ENCODE measurements at places on chromosomes 1 and 21.
A peak's percentile ranks its signal among the peaks of the same experiment; 100 is the strongest.

DNA sequence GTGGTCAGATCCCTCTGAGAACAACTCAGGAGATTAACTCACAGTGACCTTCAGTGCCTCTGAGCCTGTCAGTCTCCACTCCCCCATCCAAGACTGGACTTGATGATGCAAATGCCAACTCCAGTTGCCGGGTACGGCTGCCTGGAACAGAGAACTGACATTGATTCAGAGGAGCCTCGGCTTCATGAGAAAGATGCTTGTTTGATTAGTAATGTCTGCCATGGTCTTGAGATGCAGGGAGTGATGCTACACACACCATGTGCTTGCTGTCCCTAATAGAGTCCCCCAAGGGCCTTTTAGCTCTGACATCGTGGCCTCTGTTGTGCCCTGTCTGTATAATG lies 51.8 kb upstream of the LRP8 start:
- DNase-seq = no peak

- no peak for DNase-seq
These were observed 525 bp downstream of the AIRE start for GRCh38 chr21:44286086-44286715.

- no peak for DNase-seq
These were observed 1.7 kb upstream of the FRRS1 start for GRCh38 chr1:99768104-99768503.

- no peak for DNase-seq
These were observed 713.6 kb upstream of the ZP4 start for GRCh38 chr1:238604357-238604756.

GRCh38 chr1:94753171-94753972 lies 66.8 kb upstream of the SLC44A3 start:
- DNase-seq = no peak

DNA sequence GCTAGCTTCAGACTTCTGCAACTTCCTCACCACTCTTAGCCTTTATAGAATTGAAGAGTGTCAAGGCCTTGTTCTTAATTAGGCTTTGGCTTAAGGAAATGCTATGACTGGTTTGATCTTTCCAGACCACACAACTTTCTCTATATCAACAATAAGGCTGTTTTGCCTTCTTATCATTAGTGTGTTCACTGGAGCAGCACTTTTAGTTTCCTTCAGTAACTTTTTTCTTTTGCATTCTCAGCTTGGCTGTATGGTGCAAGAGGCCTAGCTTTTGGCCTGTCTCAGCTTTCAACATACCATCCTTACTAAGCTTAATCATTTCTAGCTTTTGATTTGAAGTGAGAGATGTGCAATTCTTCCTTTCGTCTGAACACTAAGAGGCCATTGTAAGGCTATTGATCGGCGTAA lies 8.6 kb downstream of the PRKACB start:
- no peak for DNase-seq

GRCh38 chr1:185921636-185922035 lies 187.4 kb downstream of the HMCN1 start:
- DNase-seq = no peak

DNA sequence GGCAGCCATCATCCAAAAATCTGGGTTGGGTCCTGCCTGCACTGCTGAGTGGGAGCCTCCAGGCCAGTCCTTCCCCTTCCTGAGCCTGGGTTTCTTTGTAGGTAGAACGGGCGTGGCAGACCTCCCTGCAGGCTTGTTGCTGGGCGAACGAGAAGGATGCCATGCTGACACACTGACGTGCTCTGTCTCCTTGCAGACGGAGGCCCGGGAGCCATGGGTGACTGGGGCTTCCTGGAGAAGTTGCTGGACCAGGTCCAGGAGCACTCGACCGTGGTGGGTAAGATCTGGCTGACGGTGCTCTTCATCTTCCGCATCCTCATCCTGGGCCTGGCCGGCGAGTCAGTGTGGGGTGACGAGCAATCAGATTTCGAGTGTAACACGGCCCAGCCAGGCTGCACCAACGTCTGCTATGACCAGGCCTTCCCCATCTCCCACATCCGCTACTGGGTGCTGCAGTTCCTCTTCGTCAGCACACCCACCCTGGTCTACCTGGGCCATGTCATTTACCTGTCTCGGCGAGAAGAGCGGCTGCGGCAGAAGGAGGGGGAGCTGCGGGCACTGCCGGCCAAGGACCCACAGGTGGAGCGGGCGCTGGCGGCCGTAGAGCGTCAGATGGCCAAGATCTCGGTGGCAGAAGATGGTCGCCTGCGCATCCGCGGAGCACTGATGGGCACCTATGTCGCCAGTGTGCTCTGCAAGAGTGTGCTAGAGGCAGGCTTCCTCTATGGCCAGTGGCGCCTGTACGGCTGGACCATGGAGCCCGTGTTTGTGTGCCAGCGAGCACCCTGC lies 1.4 kb downstream of the GJA4 start:
- no peak for DNase-seq

- no peak for DNase-seq
These were observed 2.4 kb downstream of the CCSAP start for GRCh38 chr1:229340496-229340895.

DNA sequence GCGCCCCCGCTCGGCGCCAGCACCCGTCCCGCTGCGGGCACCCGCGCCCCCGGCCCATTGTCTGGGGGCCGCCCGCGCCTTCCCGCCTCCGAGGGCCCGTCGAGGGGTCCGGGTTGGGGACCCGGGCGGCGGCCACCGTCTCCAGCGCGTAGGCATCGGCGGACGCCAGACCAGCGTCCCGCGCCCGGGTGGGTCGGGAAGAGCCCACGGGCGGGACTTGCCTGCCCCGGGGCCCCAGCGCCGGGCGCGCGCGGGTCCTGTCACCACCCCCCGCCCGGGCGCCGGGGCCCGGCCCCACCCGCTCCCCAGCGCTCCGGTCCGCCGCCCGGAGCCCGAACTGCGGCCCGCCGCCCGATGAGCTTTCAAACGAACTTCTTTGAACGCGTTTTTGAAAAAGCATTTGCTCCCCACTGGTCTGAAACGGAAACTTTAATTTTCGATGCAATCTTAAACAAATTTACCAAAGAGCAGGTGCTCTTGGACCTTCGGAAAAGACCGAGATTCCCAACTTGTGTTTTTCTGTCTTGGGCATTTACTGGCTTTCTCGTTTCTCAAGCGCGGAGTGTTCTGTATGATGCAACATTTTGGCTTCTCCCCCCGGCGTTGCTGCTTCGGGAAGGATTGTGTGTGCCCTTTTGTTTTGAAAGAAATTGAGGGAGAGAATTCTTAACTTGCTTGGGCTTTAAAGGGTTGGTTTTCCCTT lies 615 bp downstream of the CLIC4 start:
- peak; percentile 44 for DNase-seq

DNA sequence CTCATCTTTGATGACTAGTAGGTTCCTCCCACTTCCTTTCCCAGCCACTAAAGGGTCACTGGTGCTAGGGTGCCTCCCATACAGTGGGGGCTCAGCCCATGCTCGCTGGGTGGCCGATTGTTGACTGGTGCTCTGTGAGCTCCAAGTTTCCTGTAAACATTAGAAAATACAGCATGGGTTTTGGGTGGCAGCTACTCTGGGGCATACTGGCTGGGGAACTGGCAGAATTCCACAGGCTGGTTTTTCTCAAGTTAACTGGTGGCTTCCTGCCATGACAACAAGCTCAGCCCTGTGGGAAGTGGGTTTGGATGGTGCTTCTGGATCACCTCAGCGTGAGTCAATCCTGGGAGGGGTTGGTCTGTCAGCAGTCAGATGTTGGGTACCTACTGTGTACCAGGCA lies 28.7 kb upstream of the CRNN start:
- DNase-seq = no peak

GRCh38 chr1:162279136-162279498 lies 97.5 kb downstream of the SPATA46 start:
- DNase-seq = no peak

GRCh38 chr21:29303288-29303687 lies 4.6 kb downstream of the BACH1 start:
- DNase-seq = no peak

GRCh38 chr21:45897191-45898027 lies 84.2 kb upstream of the COL6A1 start:
- DNase-seq = no peak

DNA sequence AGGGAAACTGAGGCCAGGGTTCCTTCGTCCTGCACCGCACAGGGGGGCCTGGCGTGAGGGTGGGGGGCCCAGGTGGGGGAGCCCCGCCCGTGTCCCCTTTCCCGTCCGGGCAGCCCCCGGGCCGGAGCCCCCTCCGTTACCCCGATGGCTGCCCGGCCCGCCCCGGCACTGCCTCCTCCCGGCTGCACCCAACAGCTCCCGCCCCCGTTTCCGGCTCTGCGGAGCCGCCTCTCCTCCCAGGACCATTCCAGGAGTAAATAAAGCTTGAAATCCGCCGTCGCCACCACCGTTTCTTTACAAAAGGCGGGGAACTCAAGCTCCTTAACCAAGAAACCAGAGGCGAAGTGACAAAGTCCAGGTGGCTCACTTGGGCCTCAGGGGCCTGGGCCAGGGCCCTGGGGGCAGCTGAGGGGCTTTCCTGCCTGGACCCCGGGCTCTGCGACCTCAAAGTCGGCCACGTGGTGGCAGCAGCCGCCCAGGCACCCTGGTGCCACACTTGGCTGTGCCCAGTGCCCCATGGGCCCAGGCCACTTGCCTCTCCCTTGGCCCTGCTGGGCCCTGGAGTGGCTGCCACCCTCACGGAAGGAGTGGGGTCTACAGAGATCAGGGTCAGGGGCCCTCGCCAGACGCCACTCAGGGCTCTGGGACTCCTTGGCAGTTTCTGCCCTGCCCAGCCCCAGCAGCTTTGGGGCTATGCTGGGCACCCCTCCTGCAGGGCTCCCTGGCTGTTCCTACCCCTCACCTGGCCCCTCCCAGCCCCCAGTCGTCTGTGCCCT lies 514 bp upstream of the FAAP20 start:
- peak; percentile 72 for DNase-seq

DNA sequence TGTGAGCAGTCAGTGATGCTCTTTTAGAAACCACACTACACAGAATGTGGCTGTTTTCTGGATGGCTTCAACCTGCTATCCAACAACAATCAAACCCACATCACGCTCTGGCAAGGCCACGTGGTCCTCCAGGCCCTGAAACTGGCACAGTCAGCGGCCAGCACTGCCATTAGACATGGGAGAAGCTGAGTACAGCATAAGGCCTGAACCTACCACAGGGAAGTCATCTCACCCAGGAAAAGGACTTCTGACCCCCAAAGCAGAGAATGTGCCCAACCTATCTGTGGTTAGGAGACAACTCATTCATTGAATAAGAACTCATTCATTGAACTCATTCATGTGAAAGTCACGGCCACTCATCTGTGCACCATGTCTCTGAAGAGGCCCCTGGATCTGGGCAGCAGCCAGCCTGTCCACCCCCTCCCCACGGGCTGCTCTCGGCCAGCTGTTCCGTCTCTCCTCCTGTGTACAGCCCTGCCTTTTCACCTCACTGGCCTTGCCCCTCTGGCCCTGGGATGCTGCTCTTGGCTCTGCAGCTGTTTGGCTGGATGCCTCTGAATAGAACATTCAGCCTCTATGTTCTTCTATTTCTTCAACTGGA lies 41.1 kb downstream of the C1orf198 start:
- DNase-seq = no peak

GRCh38 chr1:64388336-64388735 lies 81.6 kb upstream of the CACHD1 start:
- no peak for DNase-seq

- DNase-seq = no peak
These were observed 87.2 kb downstream of the PEX14 start for GRCh38 chr1:10561955-10562354.

DNA sequence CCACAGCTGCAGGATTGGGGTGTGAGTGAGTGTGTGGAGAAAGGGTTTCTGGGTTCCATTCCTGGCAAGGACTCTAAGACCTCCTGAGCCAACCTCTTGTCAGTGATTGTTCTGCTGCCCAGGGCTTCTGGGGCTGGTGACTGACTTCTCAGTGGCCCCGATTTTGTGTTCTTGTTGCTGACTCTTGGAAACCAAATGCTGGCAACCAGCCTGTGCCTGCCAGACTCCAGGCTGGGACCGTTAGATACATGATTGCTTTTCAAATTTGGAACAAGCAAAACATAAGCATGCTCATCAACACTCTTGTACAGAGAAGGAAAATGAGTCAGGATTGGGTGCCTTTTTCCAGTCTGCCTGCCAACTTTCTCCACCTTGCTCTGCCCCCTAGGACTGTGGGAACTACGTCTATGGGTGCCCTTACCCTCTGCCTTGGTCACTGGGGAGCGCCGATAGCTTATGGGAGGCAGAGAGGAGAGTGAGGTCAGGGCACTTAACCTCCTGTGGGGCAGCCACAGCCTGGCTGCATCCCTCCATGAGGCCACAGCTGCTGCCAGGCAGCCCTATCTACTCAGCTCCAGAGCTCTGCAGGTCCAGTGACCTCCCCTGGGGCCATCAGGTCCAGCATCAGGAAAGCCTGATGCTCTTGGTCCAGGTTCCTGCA lies 39.3 kb upstream of the EPS8L3 start:
- DNase-seq = no peak

GRCh38 chr1:223102797-223103533 lies 40.1 kb downstream of the TLR5 start:
- no peak for DNase-seq

GRCh38 chr1:236287757-236288619 lies 6.2 kb upstream of the ERO1B start:
- DNase-seq = no peak

GRCh38 chr1:8472668-8473067 lies 154.8 kb downstream of the SLC45A1 start:
- no peak for DNase-seq

GRCh38 chr1:226397955-226398636 lies 9.8 kb downstream of the PARP1 start:
- no peak for DNase-seq

- no peak for DNase-seq
These were observed 36.1 kb downstream of the SORT1 start for GRCh38 chr1:109361649-109362048.

- DNase-seq = no peak
These were observed 1.0 kb downstream of the DDAH1 start for GRCh38 chr1:85463731-85464496.

DNA sequence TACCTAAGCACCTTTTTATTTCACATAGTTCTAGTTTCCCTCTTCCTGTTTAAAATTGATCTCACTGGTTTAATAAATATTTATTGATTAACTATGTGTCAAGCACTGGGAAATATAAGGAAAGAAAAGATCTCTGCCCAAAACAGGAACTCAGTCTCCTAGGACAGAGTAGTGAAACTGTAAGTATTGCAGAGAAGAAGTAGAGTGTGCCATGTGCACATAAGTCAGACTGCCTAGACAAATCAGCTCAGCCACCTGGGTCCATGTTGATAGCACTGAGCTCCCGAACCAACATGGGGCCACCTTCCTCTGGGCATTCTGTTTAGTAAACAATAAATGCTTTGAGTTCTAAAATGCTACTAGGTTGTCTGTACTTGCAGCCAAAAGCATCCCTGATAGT lies 9.8 kb upstream of the SSX2IP start:
- no peak for DNase-seq

- no peak for DNase-seq
These were observed 16.6 kb downstream of the SERINC2 start for GRCh38 chr1:31429583-31429982.

GRCh38 chr1:37647281-37647680 lies 12.6 kb upstream of the RSPO1 start:
- no peak for DNase-seq

GRCh38 chr1:227797144-227797543 lies 18.3 kb upstream of the PRSS38 start:
- DNase-seq = no peak

GRCh38 chr1:59094001-59094400 lies 202.9 kb upstream of the FGGY start:
- no peak for DNase-seq

GRCh38 chr1:150558761-150559655 lies 9.8 kb downstream of the ADAMTSL4 start:
- no peak for DNase-seq

GRCh38 chr1:38308780-38309179 lies 262.2 kb upstream of the POU3F1 start:
- DNase-seq = no peak

Measured in KG1 (cell line).